ENCODE measurements at places on chromosomes 3 and 15. TPM values are rescaled to one million over a fixed set of nuclear protein-coding genes. Genes with fewer than 3 reads are reported as not detected.

The PRSS50 gene
- polyA plus RNA-seq = 0.27 TPM

The FOXB1 gene
- 0.16 TPM for polyA plus RNA-seq

The GSK3B gene
- 10.9 TPM for polyA plus RNA-seq

GRCh38 chr3:140472306-140473020, 205.4 kb upstream of the TRIM42 start:
- DNase-seq = no peak
- no peak overlapping the region for H3K27ac ChIP-seq
- H3K4me1 ChIP-seq = no peaks in the 10 kb centered on the region
- H3K4me3 ChIP-seq = no peak overlapping the region
- peaks cover 2% of the 10 kb centered on the region for H3K27me3 ChIP-seq
- H3K36me3 ChIP-seq = no peaks in the 10 kb centered on the region

The CISH gene
- polyA plus RNA-seq = 7.0 TPM

The PEX11A gene
- polyA plus RNA-seq = 3.8 TPM

DNA sequence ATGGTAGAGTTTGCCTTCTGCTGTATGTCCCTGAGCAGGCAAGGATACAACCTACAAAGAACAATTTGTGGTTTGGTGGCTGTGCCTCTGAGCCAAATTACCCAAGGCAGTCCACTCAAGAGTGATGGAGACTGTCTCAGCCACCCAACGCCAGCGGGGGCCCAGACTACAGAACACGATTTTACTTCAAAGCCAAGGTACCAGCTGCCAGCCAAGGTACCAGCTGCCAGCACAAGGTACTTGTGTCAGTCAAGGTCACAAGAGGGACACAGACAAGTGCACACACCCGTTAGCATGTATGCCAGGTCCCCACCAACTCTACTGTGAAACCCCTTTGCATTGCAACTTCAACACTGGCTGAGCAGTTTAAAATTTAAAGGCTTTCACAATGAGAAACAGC, 23.5 kb downstream of the COLQ start:
- no peak overlapping the region for H3K4me3 ChIP-seq
- H3K4me1 ChIP-seq = no peaks in the 10 kb centered on the region
- DNase-seq = no peak
- H3K27me3 ChIP-seq = no peaks in the 10 kb centered on the region
- no peaks in the 10 kb centered on the region for H3K36me3 ChIP-seq

GRCh38 chr15:64522226-64522823, 61.9 kb downstream of the ZNF609 start:
- no peak for DNase-seq
- peaks cover 5% of the 10 kb centered on the region for H3K36me3 ChIP-seq
- peaks cover 4% of the 10 kb centered on the region for H3K4me1 ChIP-seq
- no peaks in the 10 kb centered on the region for H3K27me3 ChIP-seq
- no peak overlapping the region for H3K4me3 ChIP-seq
- no peak overlapping the region for H3K27ac ChIP-seq
